ENCODE measurements at places on chromosomes 7 and 10. TPM values are rescaled to one million over a fixed set of nuclear protein-coding genes. Genes with fewer than 3 reads are reported as not detected.

The ADAM12 gene
- polyA plus RNA-seq: 6.3 TPM

The ADAMTS14 gene
- 7.4 TPM for polyA plus RNA-seq

- no peak for DNase-seq
These were observed 263.2 kb downstream of the DGKB start for GRCh38 chr7:14639329-14639728.

DNA sequence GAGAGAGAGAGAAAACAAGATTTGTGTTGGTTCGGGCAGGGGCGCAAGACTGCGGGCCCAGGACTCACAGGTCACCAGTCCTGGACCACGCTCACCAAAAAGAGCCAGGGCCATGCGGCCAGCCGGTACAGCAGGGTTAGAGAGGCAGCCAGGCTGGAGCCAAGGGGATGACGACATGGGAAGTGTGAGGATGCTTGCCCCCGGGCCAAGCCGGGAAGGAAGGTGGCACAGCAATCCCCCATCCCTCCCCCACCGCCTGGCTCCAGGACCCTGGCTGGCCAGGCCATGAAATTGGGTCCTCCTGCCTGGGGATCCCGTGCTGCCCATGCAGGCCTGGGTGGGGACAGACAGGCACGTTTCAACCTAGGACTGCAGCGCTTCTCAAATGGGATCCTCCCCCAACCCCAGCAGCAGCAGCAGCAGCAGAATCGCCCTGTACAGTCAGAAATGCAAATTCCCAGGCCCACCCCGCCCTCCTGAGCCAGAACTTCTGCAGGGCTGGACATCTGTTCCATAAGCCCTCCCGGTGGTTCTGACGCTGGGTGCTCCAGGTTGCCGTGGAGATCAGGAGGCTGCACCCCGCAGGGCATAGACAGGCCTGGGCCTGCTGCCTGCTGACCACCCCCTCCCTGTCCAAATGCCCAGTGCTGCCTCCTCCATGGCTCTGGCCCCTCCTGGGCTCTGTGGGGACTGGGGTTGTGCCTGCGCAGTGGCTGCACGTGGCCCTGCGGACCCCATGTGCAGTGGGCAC, 35.0 kb downstream of the YKT6 start:
- no peak for DNase-seq

The IL2RA gene
- polyA plus RNA-seq: 0.18 TPM

The CADPS2 gene
- polyA plus RNA-seq: 53.5 TPM

The ITGB8 gene
- polyA plus RNA-seq: 7.5 TPM

The TSPAN13 gene
- 125 TPM for polyA plus RNA-seq

The CDK6 gene
- 49.4 TPM for polyA plus RNA-seq

GRCh38 chr10:29970576-29970975, 88.8 kb downstream of the JCAD start:
- DNase-seq: no peak

DNA sequence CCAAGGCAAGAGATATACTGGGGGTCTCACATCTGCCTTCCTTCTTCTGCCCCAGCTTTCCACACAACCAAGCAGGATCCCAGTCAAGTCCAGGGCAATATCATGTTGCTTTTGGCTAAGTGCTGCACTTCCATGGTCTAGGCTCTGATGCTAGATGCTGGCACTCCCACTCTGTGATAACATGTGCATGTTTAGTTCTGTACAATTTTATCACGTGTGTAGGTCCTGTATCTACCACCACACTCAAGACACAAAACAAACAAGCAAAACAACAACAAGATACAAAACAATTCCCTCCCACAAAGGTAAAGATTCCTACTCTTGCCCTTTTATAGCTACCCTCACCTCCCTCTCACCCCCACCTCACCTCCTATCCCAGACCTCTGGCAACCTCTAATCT, 105.6 kb upstream of the HABP2 start:
- DNase-seq: no peak

DNA sequence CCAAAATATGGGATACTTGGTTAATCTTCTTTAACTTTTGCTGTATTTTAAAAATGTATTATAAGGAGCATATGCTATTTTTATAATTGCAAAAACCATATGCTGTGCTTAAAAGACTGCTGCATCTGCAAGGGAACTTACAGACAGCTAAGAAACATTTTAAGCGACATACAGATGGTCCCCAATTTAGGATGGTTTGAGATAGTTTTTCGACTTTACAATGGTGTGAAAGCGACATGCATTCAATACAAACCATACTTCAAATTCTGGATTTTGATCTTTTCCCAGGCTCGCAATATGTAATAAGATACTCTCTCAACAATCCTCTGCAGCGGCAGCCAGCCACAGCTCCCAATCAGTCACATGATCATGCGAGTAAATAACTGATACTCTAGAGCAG, 73.2 kb downstream of the SHTN1 start:
- DNase-seq: no peak

The GNAT3 gene
- polyA plus RNA-seq: not detected

GRCh38 chr10:100866575-100867098, 46.1 kb upstream of the SLF2 start:
- DNase-seq: no peak

DNA sequence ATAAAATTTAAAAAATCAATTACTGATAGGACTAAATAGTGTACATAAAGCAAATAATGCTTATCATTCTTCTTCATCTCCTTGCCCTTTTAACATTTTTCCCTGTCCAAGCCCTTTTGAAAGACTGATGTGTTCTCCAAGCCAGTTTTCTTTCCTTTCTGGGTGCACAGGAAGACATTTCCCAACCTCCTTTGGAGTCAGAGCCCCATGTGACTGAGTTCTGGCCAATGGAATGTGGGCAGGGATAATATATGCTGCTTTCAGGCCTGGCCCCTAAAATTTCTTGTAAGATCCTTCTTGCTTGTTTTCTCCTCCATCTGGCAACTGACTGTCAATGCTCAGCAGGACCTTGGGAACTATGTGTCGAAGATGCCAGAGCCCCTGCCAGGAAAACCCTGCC, 197.5 kb downstream of the EMX2 start:
- DNase-seq: no peak

- no peak for DNase-seq
These were observed 40.3 kb downstream of the RGS10 start for GRCh38 chr10:119502209-119502608.

DNA sequence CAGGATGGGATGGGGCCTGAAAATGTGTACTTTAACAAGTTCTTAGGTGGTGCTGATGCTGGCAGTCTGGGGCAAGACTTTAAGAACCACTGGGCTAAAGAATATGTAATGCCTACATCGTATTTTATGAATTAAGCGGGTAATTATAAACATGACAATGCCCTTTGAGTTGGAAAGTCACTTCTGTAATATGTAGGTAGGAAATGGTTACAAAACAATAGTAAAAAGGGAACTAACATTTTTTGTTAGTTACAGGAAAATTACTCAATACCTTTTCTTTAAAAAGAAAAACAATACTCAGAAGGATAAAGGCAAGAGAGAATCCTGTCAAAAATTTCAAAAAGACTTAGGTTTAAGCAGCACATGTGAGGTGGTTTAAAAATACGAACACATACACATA, 48.3 kb upstream of the STEAP4 start:
- DNase-seq: no peak

DNA sequence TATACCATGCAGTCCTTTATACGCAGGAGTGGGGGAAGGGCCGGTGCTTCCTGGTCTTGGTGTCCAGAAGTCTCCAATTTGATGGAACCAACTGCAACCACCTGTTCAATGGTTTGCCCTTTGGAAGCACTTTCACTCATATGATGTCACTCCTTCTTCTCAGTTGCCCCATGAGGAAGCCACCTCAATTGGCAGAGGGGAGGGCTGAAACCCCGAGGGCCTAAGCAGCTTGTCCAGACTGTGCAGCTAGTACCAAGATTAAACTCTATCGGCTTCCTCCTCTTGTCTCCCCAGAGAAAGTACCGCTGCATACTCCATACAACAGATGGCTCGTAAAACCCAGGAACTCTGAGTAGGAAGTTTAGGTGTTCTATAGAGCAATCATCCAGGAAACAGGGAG, 789.4 kb downstream of the TYW1 start:
- no peak for DNase-seq

DNA sequence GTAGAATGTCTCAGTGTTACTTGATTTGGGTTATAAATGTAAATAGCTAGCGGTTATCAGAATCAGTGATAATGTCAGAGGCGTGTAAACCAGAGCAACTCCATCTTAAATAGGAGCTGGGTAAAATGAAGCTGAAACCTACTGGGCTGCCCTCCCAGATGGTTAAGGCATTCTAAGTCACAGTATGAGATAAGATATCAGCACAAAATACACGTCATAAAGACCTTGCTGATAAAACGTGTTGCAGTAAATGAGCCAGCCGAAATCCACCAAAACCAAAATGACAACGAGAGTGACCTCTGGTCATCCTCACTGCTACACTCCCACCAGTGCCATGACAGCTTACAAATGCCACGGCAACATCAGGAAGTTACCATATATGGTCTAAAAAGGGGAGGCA, 172.3 kb downstream of the CHRM2 start:
- no peak for DNase-seq

- no peak for DNase-seq
These were observed 153.8 kb upstream of the AKR1E2 start for GRCh38 chr10:4672201-4672600.

The OR13A1 gene
- 0.06 TPM for polyA plus RNA-seq

The SPDYE17 gene
- not detected for polyA plus RNA-seq

The RGR gene
- not detected for polyA plus RNA-seq

DNA sequence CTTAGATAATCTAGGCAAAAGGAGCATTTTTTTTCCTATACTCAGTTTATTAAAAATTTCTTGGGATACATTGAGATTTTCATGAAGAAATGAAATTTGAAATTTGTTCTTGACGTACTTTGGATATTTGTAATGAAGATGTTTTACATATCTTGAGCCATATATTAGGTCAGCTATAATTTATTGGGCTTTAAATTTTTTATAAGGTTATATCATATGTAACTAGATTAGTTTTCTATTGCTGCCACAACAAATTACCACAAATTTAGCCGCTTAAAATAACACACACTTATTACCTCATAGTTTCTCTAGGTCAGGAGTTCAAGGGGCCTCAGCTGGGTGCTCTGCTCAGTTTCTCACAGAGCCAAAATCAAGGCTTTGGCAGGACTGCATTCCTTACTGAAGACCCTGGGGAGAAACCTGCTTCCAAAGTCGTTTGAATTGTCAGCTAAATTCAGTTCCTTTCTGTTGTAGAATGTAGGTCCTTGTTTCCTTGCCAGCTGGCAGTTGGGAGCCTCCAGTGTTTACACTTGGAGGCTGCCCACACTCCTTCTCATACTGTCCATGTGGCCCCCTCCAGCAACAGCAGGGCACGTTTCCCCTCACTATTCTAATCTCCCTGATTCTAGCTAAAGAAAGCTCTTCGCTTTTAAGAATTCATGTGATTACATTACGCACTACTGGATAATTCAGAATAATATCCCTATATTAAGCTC, 42.6 kb upstream of the DNAH11 start:
- no peak for DNase-seq

GRCh38 chr10:75136346-75136745, 24.9 kb downstream of the SAMD8 start:
- no peak for DNase-seq

- DNase-seq: peak; percentile 54
These were observed 65.1 kb downstream of the MET start for GRCh38 chr7:116736927-116737715.

The HOXA5 gene
- 77.5 TPM for polyA plus RNA-seq

- DNase-seq: no peak
These were observed 21.6 kb downstream of the GPR26 start for GRCh38 chr10:123687758-123688157.

The VSTM4 gene
- polyA plus RNA-seq: 29.6 TPM

- DNase-seq: no peak
These were observed 94.0 kb upstream of the FAM180A start for GRCh38 chr7:135842446-135843179.

DNA sequence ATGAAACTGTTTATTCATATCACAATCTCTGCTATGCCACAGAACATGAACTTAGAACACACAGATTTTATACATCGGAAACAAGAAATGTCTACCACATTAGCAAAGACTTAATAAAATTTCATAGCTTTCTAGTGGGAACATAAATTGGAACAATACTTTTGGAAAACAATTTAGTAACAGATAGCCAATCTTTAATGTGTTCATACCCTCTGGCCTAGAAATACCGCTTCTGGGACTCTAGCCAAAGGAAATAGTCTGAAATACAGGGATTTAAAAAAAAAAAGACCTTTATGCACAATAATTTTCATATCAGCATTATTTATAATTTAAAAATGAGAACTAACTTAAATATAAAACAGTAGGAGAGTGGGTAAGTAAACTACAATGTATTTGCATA, 168.5 kb downstream of the PLXNA4 start:
- no peak for DNase-seq

GRCh38 chr7:109479388-109479787, 909.7 kb downstream of the DNAJB9 start:
- DNase-seq: peak; percentile 5

DNA sequence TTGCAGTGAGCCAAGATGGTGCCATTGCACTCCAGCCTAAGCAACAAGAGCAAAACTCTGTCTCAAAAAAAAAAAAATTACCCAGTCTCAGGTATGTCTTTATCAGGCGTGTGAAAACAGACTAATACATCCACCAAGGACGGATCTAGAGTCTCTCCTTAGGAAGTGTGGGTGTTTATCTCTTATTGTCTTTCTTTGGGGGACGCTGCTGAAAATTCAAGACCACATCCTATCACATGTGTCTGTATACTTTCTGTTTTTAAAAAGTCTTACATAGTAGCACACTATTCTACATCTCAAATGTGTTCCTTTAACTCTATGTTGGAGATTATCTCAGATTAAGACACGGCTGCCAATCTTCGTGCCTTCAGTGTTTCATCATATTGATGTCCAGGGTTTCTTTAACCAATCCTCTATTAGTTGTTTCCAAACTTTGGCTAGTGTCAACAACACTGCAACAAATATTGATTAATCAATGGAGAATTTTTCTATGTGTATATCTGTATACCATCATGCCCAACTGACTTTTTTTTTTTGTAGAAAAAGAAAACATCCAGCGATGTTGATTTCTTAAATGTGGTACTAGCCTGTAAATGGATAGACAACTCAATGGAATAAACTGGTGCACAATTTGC, 92.3 kb upstream of the KDM7A start:
- DNase-seq: no peak

The HTR5A gene
- polyA plus RNA-seq: not detected

DNA sequence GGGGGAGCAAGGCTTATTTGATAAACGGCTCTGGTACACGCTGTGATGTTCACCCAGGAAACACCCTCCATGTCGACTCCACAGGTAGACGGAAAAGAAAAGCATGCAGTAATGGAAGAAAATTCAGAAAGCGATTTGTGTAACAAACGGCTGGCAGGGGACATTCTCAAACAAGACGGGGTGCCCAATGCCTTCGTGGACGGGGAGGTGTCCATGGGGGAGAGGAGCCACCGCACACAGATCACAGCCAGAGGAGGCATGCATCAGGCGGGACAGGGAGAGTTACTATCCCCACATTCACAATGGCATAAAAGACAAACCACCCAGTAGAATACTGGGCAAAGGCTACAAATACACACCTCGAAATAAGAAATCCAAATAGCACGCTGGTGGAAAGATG, 20.1 kb downstream of the CNPY1 start:
- no peak for DNase-seq

- DNase-seq: no peak
These were observed 71.0 kb downstream of the CASD1 start for GRCh38 chr7:94580601-94581000.

GRCh38 chr7:45391618-45392451, 182.3 kb upstream of the ADCY1 start:
- no peak for DNase-seq

- no peak for DNase-seq
These were observed 367.3 kb downstream of the CXCL12 start for GRCh38 chr10:44017483-44018145.

- DNase-seq: no peak
These were observed 40.1 kb upstream of the PPP1R17 start for GRCh38 chr7:31646942-31647341.

The LEP gene
- polyA plus RNA-seq: 0.05 TPM

The CCAR1 gene
- polyA plus RNA-seq: 208 TPM

GRCh38 chr7:20260223-20260622, 43.0 kb upstream of the MACC1 start:
- peak; percentile 77 for DNase-seq

Measured in right lung (tissue), 10 donors.